ENCODE measurements at places on chromosomes 3 and 15. TPM values are rescaled to one million over a fixed set of nuclear protein-coding genes. Genes with fewer than 3 reads are reported as not detected.

- no peak for DNase-seq
Observed at GRCh38 chr3:26291840-26292239, 330.7 kb upstream of the LRRC3B start.

- no peak for DNase-seq
Observed at GRCh38 chr3:142896201-142896755, 7.4 kb upstream of the PCOLCE2 start.

- no peak for DNase-seq
Observed at GRCh38 chr15:61921093-61921492, 139.2 kb downstream of the VPS13C start.

GRCh38 chr15:53520996-53521395 lies 238.5 kb downstream of the WDR72 start:
- no peak for DNase-seq

DNA sequence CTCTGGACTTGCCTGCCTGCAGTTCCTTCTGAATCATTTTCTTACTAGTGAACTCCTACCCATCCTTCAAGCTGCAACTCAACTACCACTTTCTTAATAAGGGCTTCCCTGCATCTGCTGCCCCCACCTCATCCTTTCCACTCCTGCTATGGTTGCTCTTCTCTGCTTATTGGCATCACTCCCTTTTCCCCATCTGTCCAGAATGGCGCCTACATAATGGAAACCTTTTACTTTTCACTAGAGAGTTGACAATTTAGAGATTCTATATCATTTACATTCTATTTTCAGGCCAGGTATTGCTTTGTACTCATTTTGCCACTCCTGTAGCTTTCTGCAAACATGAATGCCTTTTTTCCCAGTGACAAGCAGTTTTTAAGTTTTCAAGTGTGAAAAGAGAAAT lies 1.9 kb upstream of the EPHA3 start:
- DNase-seq: no peak

GRCh38 chr3:14605744-14606143 lies 45.8 kb upstream of the CCDC174 start:
- no peak for DNase-seq

GRCh38 chr15:58352026-58352929 lies 79.5 kb upstream of the LIPC start:
- DNase-seq: no peak

GRCh38 chr3:177724020-177724638 lies 526.8 kb upstream of the TBL1XR1 start:
- no peak for DNase-seq

NDN gene
- total RNA-seq: 63.3 TPM

- DNase-seq: peak; percentile 56
Observed at GRCh38 chr3:115217678-115218451, 70.8 kb upstream of the ZBTB20 start.

EFHB gene
- not detected for total RNA-seq

- DNase-seq: no peak
Observed at GRCh38 chr15:60889006-60889405, 340.1 kb downstream of the RORA start.

- no peak for DNase-seq
Observed at GRCh38 chr15:66394915-66395314, 8.2 kb downstream of the MAP2K1 start.

GRCh38 chr3:76986876-76987474 lies 52.9 kb upstream of the ROBO2 start:
- DNase-seq: no peak

- DNase-seq: no peak
Observed at GRCh38 chr3:112569265-112569664, 7.4 kb downstream of the SLC35A5 start.

DNA sequence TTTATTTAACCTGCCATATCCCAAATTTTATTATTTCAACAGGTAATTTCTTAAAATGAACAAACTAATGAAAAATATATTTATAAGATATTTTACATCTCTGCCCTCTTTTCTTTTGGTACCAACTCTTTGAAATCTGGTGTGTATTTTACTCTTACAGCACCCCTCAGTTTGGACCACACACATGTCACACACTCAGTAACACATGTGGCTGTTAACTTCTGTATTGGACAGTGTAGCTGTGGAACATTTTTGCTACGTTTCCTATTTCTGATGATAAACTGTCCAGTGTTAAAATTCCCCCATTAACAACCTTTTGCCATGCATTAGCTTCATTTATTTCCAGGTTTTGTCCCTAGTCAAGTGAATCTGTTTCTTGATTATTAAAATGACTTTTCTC lies 250.6 kb downstream of the NFKBIZ start:
- DNase-seq: no peak

DNA sequence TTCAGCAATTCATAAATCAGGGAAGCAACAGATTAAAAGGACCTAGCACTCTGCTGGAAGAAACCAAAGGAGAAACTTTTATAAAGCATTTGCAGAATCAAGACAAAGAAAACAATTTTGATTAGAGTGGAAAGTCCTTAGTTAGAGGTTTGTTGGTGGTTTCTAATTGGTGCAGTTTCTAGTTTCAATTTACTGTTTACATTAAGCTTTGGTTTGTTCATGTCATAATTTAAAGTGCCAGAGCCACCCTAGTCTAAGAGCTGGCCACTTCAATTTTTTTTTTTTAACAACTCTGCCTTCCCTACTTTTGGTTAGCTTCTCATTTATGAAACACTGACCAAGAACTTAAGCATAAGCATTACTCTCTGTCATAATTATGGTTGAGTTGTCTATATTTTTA lies 1428.2 kb upstream of the GBE1 start:
- DNase-seq: no peak

DNA sequence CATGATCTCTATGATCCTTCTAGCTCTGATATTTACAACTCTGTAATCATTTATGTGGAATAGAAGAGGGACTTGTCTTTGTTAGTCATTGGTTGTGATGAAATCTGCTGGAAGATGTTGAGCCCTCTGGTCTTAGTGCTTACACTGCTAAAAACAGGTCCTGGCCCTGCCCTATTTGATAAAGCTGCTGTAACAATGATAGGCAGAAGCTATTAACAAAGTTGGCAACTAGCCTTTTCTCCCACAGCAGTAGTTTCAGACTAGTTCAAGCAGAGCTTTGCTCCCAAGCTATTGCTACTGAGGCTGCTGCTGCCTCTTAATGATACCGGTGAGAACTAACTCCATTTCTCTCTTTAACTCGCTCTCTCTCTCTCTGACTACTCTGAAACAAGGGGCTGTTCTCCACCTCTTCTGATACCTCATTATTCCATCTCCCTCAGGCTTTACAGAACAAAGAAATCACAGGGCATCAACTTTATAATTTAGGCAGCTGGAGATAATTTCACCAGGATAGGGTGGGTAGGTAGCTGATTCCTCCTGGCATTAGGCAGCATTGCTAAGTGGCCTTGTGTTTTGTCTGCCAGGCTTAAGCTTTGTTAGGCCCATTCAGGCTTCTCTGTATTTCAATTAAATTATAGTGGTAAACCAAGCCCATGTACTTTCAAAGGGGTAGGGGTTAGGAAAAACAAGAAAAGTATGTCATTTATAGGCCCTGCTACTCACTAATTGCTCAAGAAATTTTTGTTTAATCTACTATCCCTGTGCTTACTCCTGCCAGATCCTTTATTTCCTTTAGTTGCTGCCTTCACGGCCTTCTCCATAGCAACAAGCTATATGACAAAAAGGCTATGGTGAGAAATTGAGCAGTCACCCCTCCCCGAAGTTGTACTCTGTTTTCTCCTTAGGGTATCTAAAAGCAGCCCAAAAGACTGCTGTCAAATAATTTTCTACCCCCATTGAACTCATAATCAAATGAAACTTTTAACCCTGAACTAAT lies 139.6 kb downstream of the RBPMS2 start:
- no peak for DNase-seq

- DNase-seq: no peak
Observed at GRCh38 chr3:37519661-37520060, 342.0 kb upstream of the CTDSPL start.

DNA sequence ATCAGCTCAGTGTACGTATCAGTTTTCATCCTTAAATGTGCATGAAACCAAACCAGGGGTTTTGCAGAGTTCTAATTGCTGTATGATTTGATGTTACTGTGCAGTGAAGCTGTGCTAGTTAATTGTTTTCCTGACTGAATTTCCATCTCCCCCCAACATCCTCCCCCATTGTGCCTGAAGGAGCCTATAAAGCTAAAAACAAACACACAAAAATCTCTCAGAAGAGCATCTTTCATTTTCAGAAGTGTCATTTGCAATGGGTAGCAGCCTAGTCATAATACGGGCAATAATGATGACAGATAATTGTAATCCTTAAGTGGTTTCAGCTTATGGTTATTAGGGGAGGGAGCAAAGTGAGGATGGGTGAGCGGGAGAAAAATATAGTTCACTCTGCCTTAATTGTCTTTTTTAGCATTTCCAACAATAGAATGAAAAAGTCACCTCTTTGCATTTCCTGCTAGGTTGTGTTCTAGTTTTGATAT lies 207.9 kb upstream of the TBL1XR1 start:
- DNase-seq: no peak

MYEF2 gene
- total RNA-seq: 21.9 TPM

GRCh38 chr3:170909129-170909903 lies 879 bp upstream of the EIF5A2 start:
- DNase-seq: no peak

DNA sequence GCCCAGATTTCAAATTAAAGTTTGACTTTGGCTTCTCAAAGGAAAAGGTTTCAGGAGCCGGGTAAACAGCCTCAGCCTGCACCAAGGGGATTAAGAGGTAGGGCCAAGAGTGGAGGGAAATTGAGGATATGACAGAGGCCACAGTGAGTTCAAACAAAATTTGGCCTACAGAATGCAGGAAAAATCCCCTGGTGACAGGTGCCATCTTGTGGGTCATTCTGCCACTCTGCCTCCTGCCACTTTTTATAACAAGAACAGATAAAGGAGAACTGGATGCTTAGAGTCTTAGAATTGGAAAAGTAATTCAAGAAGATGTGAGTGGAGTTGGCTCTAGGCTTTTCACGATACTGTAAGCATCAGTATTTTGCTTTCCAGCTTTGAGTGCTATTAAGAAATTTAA lies 253.2 kb downstream of the NR2F2 start:
- DNase-seq: no peak
